Activated CD4-positive, alpha-beta T cell treated with anti-CD3 and anti-CD28 coated beads, Interleukin-2, amount 50 U/mL, for 16 hours (primary cell): ENCODE measurements at places on chromosomes 7 and 10.

DNA sequence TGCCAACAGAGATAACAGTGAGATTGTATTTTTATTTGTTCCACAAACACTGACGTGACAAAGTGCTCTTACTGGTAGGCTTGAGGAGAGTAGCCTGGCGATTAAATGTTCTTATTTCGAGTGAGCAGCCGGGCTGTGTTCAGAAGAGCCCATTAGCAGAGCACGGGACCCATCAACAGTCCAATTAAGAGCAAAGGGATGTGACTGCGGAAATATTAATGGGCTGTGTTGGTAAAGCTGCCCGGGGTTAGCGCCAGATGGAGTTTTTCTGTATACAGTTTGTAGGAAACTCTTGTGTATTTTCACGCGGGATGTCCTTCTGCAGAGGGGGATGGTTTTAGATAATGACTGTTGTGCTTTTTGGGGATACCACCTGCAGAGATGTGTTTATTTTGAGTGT, 104.3 kb downstream of the KIAA1217 start:
- DNase-seq = no peak

DNA sequence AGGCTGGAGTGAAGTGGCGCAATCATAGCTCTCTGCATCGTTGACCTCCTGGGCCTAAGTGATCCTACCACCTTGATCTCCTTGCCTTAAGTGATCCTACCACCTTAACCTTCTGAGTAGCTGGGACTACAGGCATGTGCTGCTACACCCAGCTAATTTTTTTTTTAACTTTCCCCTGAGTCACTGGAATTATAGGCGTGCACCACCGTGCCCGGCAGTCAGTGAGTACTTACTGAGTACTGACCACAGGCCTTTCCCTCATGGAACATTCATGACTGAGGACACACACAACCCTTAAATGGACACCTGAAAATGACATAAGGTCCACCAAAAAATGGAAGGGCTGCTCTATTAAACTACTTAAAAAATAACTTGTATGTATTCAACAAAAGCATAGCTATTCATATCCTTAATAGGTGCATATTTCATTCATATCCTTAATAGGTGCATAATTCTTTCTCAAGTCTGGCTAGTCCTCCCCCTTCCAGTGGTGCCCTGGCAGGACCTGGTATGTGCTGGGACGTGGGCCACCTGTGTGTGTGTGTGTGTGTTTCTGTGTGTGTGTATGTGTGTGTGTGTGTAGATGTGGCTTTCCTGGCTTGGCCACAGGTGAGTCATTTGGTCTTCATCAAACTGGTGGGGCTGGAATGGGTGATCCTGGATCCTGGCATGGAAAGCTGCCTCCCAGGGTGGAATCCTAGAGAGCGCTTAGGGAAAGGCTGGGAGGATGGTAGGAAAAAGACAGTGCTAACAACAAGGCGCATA, 3.5 kb downstream of the FAM180A start:
- no peak for DNase-seq

- DNase-seq = no peak
Measured at GRCh38 chr10:51876503-51876902, 177.1 kb upstream of the CSTF2T start.

DNA sequence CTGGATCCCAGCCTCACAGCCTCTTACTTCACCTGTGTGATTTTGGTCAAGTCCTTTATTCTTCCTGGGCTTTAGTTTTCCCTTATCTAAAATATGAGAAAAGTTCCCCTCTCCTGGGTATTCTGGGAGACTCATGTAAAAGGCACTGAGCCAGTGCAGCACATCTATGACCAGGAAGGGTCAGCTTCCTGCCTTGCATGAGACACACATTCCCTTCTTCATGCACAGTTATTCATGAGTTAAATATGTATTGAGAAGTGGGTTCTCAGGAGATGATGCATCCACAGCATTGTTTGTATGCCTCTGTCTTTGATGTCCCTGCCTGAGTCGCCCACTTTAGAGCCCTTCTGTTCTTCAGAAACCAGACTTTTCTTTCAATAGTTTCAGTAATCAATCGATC, 33.3 kb downstream of the EGFR start:
- DNase-seq = no peak

- DNase-seq = peak; percentile 29
Measured at GRCh38 chr10:92822060-92822634, 26.2 kb upstream of the EXOC6 start.

- DNase-seq = no peak
Measured at GRCh38 chr10:71063401-71063800, 149.0 kb upstream of the UNC5B start.
